ENCODE measurements at places on chromosomes 3 and 15. TPM values are rescaled to one million over a fixed set of nuclear protein-coding genes. Genes with fewer than 3 reads are reported as not detected.

The FANCD2OS gene
- not detected for total RNA-seq

The GXYLT2 gene
- not detected for total RNA-seq

The SPG21 gene
- total RNA-seq, result 72.3 TPM

The OR4M2 gene
- not detected for total RNA-seq

DNA sequence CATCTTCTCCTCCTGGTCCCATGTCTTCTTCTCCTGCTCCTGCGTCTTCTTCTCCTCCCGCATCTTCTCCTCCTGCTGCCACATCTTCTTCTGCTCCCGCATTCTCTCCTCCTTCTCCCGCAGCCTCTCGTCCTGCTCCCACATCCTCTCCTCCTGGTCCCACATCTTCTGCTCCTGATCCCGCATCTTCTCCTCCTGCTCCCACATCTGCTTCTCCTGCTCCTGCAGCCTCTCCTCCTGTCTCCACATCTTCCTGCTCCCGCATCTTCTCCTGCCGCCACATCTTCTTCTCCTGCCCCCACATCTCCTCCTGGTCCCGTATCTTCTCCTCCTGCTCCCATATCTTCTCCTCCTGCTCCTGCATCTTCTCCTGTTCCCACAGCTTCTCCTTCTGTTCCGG, 6.4 kb downstream of the GOLGA6L2 start:
- DNase-seq, result no peak

DNA sequence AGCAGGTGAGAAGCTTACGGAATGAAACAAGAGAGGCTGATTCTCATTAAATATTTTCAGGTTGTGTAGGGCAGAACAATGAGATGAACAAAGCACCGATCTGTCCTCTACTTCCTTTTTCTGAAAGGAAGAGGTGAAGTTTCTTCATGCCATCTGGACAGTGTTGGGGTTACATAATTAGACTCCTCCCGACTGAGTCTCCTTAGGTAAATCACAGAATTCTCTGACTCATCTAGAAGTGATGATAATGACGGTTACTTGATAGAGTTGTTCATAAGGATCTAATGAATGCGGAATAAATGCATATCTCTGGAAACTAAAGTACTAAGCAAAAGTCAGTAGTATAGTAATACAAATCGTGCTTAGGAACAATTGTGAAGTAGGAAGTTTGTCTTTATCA, 21.2 kb downstream of the CRTC3 start:
- no peak for DNase-seq

DNA sequence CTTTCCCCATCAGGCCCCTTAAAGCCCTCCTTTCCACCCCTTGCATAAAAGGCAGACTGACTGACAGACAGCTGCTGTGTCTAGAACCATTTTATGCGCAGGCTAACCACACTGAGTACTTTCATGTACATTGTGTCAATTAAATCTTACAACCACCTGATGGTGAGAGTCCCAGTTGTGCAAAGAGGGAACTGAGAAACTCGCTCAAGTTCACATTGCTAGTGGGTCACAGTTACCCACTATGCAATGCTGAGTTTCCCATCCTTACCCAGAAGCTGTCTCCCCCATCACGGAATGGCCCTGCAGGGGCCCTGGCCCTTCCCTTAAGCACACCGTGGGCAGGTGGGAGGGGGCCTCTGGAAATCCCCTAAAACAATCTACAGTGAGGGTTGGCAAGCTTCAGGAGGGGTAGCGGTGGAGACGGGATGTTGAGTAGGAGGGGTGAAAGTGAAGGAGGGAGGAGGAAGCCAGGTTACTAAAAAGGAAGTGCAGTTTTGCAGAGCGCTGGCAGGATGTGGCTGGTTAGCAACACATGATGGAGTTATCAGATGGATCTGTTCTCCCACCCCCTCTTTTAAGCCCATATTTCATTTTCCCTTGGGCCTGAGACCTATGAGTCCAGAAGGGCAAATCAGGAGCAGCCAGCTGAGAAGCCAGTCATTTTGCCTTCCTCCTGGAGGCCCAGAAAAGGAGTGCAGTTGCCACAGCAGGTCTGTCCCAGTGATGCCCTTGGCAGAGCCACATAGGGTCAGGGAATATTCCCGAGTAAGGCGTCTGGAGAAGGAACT, 30.0 kb downstream of the STARD5 start:
- peak; percentile 92 for DNase-seq

- DNase-seq, result no peak
Observed at GRCh38 chr15:52649686-52650085, 29.5 kb downstream of the ATOSA start.

DNA sequence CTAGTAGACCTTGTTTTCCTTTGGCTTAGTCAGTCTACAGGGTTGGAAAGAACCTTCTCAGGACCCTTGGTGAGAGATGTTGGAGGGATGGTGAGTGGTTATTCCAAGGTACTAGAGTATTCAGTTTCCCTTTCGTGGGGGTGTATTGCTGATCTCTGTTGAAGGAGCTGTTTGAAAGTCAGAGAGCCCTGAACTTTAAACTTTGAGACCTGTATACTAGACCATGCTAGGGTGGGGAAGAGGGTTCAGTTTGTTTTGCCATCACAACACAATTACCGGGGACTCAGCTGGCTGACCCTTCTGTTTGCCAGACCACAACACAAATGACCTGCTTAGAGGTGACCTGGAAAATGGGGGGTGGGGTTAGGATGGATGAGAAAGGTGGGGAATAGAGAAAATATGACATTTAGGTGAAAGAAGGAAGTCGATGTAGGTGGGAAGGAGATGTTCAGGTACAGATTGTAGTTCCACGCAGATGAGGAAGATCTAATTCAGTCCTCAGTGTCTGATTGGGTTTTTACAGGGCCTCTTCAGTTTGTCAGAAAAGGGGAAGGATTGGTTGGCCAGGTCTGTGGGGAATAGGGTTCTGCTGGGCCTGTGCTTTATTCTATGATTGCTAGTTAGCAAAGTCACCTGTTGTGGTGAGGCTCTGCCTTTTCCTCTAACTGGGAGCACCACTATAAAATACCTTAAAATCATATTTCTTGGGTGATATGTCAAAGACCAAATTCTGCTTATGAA, 6.8 kb downstream of the UBE2E2 start:
- no peak for DNase-seq

GRCh38 chr3:45178183-45179023, 32.2 kb upstream of the CDCP1 start:
- DNase-seq, result no peak

DNA sequence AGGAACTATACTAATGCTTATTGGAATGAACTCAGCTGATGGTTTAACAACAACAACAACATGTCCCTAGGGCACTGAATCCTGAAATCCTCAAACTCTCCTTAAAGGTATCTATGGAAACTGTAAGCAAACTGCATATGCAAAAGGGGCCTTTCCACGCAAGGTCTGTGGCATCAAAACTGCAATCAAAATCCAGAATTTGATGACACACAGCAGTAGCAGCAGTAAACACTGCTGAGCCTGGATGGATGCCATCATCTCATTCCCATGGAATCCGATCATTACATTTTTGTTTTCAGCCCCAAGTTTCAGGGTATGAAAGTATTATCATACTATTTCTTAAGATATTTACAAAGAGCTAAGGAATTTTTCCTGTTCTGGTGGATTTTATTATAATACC, 399.7 kb downstream of the VPS13C start:
- DNase-seq, result no peak

DNA sequence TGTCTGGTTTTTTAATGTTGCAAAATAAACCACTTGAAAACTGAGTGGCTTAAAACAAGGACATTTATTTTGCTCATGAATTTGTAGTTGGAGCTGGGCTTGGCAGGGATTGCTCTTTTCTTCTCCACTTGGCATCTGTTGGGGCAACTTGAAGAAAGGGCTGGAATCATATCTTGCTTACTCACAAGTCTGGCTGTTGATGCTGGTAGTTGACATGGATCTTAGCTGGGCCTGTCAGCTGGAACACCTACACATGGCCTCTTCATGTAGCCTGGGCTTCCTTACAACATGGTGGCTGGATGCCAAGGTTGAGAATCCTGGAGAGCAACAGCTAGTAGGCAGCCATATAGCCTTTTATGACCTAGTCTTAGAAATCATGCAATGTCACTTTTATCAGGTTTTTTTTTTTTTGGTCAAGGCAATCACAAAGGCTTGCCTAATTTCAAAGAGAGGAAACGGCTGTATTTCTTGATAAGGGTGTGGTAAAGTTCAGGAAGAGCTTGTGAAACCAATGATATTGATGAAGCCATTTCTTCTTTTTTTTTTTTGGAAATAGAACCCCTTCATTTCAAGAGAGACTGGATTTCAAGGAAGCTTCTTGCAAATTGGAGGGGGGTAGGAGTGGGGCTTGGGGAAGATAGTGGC, 262.1 kb downstream of the IL20RB start:
- no peak for DNase-seq

- DNase-seq, result no peak
Observed at GRCh38 chr3:59115364-59116232, 65.8 kb upstream of the CFAP20DC start.

- no peak for DNase-seq
Observed at GRCh38 chr3:158839966-158840365, 38.1 kb downstream of the MFSD1 start.

- peak; percentile 63 for DNase-seq
Observed at GRCh38 chr15:81303244-81304225, 20.4 kb downstream of the STARD5 start.

DNA sequence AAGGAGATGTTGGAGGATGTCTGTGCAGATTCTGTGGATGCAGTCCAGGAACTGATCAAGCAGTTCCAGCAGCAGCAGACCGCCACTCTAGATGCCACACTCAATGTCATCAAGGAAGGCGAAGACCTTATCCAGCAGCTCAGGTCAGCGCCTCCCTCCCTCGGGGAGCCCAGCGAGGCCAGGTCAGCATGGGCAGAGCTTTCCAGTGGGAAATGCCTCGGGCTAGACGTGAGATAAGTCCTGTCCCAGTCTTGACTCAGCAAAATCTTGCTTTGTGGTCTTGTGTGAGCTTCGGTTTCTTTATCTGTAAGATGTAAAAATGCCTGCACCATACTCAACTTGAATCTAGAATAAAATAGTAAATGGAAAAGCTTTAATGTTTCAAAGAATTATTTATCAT, 335.1 kb upstream of the UMPS start:
- DNase-seq, result no peak

DNA sequence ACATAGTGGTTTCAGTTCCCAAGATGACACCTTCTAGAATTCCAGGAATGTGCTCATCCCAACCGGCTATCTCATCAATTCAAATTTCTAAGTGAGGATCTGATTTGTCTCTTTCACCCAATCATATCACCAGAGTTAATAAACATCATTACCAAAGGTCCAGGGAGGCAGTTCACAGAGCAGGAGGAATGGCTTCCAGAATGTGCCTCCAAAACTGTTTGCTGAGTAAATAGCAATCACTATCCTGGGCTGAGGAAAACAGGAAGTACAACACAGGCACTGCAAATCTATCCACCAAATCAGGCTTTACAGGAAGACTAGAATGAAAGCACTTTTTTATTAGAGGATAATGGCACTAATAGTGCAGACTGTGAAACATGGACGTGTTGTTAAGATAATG, 61.5 kb downstream of the OSBPL10 start:
- no peak for DNase-seq

GRCh38 chr15:69117431-69117871, 43.0 kb upstream of the GLCE start:
- DNase-seq, result no peak

DNA sequence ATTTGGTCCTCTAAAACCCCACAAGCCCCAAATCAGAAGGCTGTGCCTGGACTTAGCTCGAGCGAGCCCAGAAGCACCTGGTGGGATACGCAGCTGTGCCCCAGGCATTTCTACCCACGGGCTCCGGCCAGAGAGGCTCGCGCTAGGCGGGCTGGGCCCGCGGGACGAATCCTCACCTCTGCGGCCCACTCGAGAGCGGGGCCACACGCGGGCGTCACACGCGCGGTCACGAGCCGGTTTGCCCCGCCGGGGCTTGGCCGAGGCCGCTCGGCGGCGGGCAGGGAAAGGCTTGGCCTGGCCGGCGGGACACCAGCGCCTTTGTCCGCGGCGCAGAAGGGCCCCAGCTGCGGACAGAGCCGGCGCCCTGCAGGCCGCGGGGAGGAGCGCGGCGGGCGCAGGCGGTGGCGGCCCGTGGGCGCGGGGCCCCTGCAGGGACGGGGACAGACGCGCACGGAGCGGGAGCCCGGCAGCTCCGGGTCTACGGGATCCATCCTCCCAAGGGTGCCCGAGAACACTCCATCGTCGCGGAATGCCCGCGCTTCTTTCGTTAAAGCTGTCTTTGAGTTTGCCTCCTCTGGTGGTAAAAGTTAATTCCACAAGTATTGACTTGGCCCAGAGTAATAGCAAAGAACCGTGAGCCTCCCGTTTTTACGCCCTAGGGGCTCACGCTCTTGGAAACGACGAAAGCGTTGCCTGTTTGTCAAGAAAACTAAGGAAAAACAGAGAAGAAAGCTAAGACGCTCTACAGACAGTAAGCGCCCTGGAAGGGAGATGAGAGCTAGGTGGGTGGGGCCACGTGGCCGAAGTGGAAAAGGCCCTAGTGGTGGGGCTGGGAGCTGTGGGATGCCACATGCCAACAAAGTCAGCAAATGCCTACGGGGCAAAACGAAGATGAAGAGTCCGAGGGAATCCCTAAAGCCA, 26.4 kb downstream of the TYRO3 start:
- peak; percentile 38 for DNase-seq

DNA sequence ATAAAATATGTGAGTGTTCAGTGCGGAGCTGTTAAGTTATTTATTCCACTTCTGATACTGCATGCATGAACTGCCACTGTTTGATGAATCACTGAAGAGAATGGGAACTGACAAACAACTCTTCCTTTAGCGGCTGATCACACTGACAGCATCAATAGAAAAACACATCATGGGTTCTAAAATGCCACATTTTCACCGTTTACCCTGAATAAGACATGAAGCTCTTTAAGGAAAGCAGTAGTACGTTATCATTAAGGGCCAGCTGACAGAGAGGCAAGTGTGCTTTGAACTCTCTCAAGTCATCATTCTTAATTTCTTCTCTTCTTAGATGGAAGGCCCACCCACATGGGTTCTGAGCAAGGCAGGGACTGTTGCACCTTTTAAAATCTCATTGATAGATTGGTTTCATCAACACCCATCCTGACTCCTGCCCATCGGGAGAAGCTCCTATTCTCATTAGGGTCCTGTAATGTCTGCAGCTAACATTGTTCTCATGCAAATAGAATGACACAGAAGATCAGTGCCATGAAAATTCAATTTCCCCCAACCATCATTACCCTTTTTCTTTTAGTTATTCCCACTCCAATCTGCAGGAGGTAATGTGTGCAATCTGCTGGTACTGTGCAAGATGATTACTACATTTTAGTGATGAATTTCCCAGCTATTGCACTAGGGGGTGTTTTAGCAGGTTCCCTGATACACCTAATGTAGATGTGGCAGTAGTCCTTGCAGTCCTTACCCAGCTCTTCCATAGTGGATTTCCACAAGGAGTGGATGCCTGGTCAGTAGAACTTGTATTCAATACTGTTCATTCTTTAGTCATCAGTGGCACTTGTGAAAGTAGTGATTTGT, 119.1 kb downstream of the ROBO2 start:
- DNase-seq, result no peak

- DNase-seq, result no peak
Observed at GRCh38 chr3:39254806-39255449, 24.9 kb downstream of the CX3CR1 start.

DNA sequence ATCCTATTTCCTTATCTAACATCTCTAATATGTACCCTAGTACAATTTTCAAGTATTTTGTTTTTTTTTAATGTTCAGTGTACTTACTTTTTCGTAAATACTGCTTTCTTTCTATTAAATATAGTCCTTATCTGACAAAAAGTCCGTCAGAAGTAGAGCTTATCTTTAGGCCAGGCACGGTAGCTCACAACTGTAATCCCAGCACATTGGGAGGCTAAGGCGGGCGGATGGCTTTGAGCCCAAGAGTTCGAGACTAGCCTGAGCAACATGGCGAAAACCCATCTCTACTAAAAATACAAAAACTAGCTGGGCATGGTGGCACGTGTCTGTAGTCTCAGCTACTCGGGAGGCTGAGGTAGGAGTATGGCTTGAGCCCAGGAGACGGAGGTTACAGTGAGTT, 41.1 kb downstream of the USP3 start:
- DNase-seq, result no peak
